CD4-positive, alpha-beta T cell treated with Interferon gamma for 1 hour (primary cell): ENCODE measurements at places on chromosomes 3 and 15.

- no peak for DNase-seq
These were observed 399.7 kb downstream of the VPS13C start for GRCh38 chr15:61660579-61660978.

DNA sequence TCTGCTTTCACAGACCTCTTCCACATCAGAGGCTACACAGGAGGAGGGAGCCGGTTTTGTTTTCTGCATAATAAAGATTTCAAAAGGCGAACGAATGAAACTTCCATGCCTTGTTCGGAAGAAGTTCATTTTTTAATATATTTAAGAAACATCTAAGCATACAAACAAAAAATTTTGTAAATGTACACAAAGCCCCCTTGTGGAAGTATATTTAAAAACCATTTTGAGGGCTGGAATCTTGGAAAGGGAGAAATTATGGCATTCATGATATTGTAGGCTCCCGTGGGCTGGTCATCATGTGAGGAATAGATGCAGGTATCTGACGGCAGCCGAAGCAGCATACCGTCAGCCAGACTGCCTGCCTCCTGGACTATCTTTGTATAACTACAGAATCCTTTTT, 90.4 kb downstream of the MECOM start:
- no peak for DNase-seq

DNA sequence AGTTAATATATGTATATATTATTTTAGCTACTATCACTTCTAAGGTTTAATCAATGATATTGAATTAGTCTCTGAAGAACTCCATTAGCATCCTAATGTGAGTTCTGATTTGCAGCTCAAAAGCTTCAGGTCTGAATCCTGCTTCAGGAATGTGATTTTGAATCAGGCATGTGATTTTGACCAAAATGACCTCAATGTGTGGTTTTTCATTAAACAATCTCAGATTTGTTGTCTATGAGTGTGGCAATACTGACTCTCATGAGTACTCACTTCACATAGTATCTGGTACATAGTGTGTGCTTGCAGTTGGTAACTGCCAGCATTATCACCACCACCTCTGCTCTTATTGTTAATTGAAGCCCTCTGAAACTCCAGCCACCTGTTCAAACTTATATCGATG, 251.0 kb downstream of the KCNH8 start:
- DNase-seq, result no peak

GRCh38 chr15:58471348-58471747, 39.6 kb downstream of the LIPC start:
- DNase-seq, result no peak
